ENCODE measurements at places on chromosomes 6 and 20.
A peak's percentile ranks its signal among the peaks of the same experiment; 100 is the strongest.

GRCh38 chr20:64196309-64196708 lies 32.1 kb downstream of the MYT1 start:
- DNase-seq: peak; percentile 25

- DNase-seq: no peak
These were observed 184.2 kb upstream of the MAN1A1 start for GRCh38 chr6:119533603-119534279.

DNA sequence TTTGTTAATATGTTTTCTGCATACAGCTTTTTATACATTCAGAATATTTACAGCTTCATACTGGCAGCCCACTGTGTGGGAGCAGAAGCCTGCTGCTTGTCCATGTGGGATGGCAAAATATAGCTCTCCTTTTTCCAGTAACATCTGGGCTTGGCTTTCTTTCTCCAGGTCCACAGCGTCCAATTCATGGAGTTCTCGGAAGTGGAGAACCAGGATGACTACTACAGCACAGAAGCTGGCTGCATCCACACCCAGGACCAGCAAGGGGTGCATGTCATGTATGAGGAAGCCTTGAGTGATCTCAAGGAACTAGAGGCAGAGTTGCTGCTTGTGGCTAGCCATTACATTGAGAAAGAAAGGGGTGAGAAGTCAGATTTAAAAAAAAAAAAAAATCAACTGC lies 143.1 kb downstream of the CD164 start:
- DNase-seq: no peak

DNA sequence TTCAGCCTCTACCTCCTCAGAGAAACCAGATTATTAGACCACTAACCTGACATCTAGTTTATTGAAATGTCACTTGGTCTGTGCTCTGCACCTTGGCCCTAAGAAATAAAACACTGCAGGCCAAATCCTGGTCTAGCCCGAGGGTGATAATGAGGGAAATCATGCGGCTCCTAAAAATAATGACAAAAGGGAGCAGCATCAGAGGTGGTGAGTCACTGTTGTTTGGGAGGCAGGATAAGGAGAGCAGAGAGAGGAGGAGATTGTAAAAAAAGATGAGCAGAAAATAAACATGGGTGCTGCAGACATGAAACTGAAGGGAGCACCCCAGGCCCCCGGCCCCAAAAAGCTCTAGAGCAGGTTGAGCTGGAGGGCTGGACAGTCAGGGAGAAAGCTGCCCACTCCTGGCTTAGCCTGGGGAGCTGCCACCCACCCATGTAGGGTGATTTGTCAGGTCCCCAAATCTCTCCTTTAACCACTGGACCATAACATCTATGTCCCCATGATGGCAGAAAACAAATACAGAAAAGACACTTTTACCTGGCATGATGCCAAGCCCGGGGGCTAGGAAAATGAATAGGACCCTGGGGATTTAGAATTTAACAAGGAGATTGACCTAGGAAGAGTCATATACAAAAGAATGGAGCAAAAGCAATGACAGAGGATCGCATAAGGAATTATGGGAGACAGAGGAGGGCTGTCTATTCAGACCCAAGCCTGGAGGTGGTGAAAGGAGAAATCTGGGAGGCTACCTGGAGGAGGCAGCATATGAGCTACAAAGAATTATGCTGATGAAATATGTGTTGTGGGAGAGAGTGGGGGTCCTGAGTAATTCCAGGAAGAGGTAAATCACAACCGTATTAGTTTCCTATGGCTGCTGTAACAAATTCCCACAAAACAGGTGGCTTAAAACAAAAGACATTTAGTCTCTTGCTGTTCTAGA lies 103.7 kb downstream of the SNAP25 start:
- DNase-seq: peak; percentile 75

GRCh38 chr6:135883045-135883444 lies 31.5 kb downstream of the PDE7B start:
- no peak for DNase-seq

GRCh38 chr20:45823949-45824835 lies 2.9 kb downstream of the TNNC2 start:
- DNase-seq: peak; percentile 79

DNA sequence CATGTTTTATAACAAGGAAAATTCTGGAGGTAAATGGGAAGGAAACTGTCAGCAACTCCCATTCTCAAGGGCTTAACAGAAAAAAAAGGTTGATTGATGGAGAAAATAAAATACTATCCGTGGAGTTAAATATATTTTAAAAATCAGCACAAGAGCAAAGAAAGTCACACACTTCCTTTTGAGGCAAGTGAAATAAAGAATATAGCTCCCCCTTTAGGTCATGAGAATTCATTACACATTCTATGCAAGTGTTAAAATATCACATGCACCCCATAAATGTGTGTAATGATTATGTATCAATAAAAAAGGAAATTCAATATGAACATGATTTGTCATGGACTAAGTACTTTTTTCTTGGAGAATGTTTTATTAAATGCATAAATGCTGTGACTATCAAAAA lies 349.2 kb downstream of the TPBG start:
- peak; percentile 16 for DNase-seq

DNA sequence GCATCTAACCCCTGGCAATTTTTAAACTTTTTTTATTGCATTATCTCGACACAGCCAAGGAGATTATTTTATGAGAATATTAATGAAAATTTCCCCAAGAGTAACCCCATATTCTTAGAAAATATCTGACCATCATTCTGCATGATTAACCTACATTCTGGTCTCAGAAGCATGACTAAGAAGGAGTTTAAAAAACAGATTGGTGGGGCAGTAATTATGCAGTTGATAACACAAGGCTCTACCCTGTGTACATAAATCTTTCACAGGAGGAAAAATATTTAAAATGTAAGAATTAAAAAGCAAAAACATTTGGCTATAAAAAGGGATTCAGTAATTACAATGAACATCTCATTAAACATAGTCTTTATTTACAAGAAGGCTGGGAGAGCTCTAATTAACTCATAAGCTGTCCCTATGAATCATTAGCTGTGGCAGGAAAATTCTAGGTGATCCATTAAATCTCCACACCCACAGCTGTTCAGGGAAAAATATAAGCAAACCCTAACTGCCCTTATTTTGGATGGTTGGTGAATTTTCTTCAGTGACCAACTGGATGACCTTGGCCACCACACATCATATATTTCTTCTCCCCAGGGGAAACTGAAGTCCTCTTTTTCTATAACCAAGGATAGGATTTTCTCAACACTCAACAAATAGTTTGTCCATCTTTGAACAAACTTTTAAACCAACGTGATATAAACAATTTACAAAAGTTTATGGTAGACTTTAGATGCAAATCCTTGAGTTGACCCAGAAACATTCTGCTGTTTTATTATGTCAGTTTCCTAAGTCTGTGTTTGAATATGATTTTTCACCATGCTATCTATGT lies 59.5 kb downstream of the PDE7B start:
- no peak for DNase-seq

DNA sequence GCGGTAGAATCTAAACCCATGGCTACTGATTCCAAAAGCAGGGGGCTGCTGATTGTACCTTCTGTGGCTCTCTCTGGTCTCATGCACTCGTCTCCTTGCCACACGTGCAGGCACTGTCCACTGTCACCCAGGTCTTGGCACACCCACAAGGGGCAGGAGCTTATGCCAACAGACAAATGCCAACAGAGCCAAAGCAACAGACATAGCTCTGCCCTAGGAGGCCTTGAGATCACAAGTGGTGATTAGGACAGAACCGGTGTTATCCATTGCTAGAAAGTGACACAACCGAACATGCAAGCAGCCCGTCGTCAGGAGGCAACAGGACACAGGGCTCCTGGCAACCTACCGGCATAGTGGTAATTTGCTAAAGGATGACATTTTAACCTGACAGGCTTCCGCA lies 36.8 kb upstream of the MRPS10 start:
- DNase-seq: no peak

DNA sequence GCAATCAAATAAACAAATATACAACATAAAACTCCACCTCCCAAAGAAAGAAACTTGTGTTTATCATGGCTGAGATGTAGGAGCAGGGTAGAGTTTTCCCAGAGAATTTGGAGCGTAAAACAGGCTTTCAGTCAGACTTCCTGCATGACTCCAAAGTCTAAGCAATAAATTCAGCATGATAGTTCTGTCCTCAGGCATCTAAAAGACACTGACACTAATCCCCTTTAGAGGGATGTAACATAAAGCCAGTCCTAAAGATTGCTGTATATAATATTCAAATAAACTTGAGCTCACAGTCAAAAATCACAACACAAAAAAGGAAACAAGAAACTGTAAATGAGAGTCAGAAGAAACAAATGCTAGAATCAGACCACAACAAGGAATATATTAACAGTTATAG lies 234.4 kb downstream of the CENPW start:
- DNase-seq: no peak

DNA sequence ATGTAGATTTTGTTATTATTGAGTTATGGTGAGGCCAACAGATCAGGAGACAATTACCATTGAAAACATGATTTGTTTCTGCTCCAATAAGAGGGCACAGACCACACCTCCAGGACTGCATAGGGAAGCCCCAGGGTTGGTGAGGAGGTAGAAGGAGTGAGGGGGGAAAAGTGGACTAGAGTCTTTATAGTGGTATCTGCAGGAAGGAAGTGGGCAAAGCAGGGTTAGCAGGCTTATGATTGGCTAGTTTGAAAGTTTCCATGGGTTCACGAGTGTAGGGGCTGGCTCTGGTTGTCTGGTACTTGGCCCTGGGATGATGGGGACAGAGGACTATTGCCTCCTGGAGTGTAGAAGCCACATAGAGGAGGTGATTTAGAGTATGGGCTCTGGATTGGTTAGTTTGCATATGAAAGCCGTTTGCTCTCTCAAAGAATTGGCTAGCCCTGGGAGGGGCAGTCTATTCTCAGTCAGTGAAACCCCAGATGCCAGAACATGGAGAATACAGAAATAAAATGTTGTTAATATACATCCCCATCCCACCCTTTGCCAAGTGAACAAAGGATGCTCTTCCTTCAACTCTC lies 156.6 kb downstream of the KLHL32 start:
- no peak for DNase-seq

DNA sequence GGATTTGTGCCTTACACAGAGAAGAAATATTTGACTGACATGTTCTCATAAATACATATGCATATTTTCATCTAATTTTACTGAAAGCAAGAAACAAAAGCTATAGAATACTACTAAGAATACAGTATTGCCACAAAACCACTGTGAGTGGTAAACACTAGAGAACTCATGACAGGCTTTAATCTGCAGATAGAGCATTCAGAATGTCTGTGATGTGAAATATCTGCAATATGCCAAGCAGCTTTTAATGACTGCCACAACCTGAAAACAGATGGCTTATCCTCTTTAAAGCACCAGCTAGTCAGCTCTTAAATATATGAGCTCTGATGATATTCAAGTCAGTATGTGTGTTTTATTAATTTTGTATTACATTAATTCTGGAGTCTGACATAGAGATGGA lies 3.4 kb downstream of the NAPB start:
- no peak for DNase-seq

DNA sequence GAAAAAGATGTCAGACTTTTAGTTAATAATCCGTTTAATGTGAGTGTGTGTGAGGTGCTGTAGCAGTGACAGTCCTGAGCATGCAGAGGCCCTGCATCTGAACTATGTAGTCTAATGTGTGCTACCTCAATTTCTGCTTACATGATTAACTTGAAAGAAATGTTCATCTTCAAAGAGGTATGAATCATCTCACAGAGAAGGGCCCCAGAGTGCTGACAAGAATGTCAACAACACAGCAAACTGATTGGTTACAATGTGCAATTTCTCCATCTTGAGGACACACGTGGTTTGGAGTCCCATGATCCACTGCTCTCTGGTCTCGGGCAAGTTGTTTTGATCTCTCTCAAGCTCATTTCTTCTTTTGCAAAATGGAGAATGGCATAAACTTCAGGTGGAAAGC lies 61.7 kb upstream of the EMILIN3 start:
- DNase-seq: no peak

GRCh38 chr6:56349194-56349593 lies 101.8 kb upstream of the COL21A1 start:
- no peak for DNase-seq

- DNase-seq: peak; percentile 71
These were observed 77.0 kb downstream of the FOXA2 start for GRCh38 chr20:22507240-22507961.

DNA sequence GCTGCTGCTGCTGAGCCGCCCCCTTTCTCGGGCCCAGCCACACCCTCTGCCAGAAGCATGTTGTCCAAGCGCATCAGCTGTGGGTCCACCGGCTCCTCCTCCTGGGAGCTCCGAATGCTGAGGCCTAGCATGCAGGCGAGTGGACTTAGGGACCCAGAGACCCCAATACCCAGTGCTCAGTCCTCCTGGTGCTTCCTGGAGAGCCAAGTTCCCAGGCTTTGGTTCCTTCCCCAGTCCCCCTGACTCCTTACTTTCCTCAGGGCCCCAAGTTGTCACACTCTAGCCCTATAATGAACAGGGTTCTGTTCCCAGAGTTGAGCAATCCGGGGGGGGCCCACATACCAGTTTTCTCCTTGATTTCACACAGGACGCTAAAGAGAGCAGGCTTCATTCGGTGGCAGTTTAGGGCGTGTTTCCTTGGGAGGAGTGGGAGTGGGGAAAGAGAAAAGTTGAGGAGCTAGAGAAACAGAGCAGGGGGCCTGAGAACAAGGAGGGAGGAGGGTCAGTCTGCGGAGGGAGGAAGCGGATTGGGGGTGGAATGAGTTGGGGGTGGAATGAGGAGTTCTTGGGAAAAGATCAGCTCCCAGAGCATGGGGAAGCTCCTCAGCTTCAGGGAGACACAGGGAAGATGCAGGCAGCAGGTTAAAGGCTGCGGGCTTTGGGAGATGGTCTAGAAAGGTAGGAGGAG lies 1.5 kb downstream of the PBX2 start:
- DNase-seq: no peak

DNA sequence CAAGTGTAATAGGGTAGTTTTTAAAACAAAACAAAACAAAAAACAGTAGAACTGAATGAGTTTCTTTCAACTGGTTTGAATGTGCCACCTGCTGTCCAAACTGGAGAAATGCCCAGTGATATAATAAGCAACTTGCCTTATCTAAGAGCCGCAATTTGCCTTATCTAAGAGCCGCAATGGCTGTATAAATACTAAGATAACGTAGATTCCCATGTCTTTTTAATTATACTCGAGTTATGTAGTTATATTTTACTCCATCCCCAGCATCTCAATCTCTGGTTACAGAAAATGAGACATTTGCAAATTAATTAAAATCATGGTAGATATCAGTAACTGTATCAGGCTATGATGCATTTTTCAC lies 67.2 kb downstream of the RPP40 start:
- peak; percentile 48 for DNase-seq

DNA sequence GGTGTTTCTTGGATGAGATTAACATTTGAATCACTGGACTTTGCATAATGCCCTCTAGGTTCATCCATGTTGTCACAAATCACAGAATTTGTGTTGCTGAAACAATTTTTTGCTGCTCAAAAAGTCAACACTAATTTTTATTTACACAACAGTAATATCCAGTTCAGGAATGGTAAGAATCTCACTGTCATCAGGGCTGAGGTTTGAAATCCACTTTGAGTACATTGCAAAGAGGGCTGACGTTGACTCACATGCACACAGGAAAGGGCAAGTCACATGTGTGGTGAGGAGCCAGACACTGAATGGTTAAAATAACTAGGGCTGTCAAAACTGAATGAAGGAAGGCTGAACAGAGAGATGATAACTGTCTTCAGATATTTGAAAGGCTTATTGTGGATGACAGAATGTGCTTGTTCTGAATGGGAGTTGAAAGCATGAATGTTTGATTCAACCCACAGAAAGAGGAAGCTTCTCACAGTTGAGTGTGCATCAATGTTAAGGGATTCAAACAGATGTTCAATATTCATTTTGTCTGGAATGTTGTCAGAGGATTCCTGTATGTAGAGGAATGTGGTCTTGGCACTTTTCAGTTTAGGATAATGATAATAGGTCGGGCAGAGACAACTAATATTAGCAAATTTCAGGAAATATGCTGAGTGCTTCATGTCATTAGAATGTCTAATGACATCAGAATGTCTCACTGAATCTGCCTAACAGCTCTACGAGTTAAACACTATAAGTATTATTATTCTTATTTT lies 3.6 kb upstream of the ADGRG6 start:
- no peak for DNase-seq
